Kasumi-1 (cell line): ENCODE measurements at places on chromosomes 1 and 21.

GRCh38 chr1:236526079-236526478 is 2.3 kb downstream of the LGALS8 start:
- no peak for DNase-seq

- no peak for DNase-seq
Observed at GRCh38 chr1:181173761-181174447, 85.4 kb downstream of the IER5 start.

- no peak for DNase-seq
Observed at GRCh38 chr1:210597555-210598134, 268.9 kb downstream of the HHAT start.

GRCh38 chr1:32878183-32878582 is 7.5 kb upstream of the FNDC5 start:
- DNase-seq: no peak

DNA sequence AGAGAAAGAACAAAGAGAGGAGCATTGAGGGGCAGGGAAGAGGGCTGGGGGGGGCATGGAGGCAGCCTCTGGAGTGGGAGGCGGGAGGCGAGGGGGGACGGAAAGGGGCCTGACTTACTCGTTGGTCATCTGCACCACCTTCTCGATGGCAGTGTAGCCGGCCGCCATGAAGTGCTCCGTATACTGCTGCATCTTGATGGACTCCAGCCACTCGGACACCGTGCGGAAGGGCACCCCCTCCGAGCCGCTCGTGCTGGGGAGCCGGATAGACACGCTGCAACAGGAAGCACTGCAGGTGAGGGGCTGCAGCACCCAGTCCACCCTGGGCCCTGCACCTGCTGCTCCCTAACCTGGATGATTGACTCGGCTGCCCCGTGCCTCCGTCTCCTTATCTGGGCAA is 26.6 kb downstream of the EPHA2 start:
- DNase-seq: no peak

DNA sequence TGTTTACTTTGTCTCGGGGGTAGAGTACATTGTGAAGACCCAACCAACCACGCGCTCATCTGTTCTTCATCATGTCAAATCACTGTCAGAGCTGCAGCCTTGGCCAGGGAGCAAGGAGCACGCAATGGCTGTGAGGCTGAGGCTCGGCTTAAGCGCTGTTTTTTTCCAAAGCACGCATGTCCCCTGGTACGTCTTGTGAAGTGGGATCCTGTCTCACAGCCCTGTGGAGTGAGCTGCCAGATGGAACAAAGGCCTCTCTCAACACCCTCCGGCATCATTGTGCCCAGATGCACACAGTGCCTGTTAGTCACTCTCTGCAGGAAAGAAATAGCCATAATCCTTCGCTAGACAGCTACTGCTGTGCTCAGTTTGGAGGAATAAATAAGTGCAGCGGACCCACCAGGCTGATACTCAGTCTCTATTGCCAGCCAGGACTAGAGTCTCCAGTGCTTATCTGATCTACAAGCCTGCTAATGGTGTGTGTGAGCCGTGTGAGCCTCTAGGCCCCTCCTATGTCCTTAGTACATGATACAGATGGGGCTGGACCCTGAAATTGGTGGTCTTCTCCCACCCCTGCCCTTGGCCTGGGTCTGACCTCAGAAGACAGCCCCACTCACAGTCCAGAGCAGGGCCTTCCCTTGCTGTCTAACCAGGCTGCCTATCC is 91.3 kb upstream of the COA6 start:
- DNase-seq: no peak

DNA sequence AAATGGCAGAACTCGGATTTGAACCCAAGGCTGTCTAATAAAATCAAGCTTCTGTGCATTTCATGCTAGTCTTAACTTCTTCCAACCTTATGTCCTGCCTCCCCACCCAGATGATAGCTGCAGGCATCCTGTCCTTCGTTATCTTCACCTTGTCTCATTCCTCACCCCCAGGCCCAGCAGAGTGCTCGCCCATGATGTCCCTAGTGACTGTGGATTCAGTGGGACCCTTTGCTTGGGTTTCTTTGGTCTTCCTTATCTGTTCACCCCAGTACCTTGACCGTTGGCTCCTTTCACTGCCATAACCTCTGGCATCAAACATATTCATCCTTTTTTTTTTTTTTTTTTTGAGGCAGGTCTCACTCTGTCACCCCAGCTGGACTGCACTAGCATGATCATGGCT is 5.6 kb upstream of the BSDC1 start:
- no peak for DNase-seq

DNA sequence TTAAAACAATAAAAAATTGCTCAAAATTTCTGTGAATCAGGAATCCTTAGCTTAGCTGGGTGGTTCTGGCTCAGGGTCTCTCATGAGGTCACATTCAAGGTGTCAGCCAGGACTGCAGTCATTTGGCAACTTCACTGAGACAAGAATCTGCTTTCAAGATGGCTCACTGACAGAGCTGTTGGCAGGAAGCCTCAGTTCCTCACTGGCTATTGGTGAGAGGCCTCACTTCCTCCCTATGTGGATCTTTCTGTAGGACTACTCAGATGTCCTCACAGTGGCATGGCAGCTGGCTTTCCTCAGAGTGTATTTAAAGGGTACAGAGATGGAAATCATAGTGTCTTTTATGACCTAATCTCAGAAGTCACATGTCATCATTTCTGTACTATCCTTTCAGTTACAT is 785.7 kb downstream of the ADGRL2 start:
- peak; percentile 10 for DNase-seq

DNA sequence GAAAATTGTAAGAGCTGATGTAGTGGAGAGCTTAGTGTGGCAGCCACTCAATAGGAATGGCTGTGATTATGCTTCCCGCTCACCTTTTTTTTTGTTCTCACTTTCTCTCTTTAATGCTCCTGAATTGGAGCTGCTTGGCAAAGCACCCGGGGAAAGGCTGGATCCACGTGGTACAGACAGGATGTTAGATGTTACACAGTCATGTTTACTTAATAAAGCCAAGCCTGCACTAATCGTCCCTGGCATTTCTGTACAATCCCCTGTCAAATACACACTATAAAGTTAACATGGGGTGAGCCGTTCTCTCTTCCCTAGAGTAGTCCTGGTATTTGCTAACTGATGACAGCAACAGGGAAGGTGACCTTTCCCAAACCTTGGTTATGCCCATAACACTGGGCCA is 187.8 kb downstream of the ZSCAN20 start:
- DNase-seq: no peak

DNA sequence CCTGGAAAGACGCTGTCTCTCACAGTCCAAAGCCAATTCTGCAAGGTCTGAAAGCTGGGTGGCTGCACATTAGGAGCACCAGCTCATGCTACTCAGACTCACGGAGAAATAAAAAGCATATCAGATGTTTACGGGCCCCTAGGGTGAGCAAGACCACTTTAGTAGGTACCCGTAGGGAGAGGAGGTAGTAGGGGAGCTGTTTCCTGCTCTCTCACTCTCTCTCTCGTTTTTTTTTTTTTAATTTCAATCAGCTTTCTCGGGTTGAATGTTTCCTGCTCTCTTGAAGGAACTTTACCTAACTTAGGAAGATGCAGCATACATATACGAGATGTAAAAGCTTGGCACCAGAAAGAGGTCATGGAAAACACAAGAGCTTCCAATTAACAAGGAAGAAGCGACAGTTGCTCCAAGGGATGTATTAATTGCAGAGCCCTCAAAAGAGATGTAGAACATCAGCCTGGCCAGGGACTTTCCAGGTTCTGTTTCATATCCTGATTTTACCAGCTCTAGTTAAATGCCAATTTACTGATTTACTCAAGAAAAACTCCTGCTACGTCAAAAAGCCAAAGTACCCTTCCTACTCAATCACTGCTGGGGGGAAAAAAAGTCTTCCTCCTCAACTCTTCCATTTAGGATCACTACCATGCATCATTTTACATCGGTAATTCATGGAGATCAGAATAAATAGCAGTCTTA is 3.1 kb downstream of the LORICRIN start:
- no peak for DNase-seq

DNA sequence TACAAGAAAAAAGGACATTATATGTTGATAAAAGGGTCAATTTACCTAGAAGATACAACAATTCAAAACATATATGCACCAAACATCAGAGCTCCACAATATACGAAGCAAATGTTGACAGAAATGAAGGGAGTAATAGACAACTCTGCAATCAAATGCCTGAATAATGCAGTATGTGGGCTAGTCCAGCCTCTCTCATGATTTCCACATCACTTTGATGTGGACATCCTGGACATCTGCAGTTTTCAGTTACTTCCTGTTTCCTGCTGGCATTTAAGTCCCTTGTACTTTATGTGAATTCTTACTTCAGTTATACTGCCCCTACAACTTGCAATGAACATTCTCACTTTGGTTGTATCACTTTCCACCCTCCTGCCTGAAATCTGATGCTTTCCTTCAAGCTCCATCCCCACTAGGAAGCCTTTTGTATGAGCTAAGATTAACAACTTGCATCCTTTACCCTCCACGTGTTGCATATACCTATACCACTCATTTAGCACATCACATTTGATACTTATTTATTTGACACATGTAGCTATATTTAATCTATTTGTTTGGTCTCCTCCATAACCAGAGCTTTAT is 36.7 kb downstream of the DISC1 start:
- peak; percentile 65 for DNase-seq

GRCh38 chr1:33274446-33274845 is 18.2 kb downstream of the ZNF362 start:
- DNase-seq: no peak

DNA sequence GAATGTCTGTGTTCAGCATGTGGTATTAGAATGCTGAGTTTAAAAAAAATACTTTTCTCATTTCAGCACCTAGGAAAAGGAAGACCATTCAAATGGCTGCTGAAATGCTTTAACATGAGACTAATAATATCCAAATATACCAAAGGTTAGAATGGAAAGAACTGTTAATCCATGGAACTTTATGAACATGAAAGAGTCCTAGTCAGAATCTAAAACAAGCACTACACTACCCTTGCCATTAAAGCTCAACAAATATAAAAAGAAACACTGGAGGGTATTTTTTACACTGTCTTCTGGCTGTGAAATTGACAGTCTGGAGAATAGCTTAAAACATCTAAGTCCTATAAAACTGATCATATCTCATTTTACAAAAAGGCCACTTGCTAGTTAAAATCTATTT is 112.9 kb upstream of the HP1BP3 start:
- DNase-seq: no peak

DNA sequence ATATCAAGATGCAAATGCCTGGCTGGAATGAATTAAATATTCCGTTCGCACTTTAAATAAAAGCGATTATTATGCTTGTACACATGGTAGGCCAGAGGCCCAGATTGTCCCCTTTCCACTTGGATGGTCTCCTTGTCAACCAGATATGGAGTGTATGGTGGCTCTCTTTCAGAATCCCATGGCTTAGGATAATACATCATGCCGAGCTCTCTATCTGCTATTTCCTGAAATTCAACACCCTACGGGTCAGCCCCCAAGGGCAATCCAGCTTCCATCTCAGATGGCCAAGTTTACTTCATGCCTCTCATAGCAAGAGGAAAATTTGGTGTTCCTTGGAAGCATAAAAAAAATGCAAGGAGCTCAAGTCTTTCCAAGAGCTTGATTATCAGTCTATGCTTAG is 25.4 kb upstream of the FMO1 start:
- no peak for DNase-seq

DNA sequence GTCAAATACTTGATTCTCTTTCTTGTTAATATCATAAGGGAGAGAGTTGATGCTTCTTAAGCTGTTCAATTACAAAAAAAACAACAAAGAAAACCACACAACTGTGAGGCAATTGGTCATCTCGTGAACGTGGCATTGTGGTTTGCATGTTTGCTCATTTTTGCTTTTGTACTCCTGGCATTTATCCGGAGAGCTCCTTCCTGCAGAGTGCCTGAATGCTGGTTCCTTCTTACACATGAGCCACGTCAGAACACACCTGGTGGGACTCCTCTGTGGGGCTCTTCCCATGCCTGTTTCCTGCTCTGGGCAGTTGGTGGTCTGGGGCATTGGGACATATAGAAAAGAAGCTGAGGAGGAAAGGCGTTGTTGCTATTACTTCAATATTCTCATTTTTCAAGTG is 25.7 kb downstream of the KCNK1 start:
- no peak for DNase-seq

DNA sequence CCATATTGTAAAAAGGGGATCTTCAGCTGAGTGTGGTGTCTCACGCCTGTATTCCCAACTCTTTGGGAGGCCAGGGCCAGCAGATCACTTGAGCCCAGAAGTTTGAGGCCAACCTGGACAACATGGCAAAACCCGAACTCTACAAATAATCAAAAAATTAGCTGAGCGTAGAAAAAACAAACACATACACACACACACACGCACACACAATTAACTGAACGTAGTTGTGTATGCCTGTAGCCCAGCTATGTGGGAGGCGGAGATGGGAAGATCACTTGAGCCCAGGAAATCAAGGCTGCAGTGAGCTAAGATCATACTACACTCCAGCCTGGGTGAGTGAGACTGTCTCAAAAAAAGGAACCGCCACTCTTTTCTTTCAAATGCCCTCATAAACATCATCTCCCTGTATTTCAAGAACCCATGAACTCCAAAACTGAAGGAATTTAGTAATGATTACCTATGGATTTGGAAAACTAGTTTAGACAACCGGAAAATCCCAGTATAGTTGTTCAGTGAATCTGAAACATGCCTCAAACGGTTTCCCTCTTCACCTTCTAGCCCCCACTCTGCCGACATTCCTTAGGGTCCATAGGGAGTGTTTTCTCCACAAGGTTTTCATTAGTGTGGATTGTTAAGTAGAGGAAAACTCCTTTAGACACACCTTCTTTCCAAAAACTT is 4.5 kb downstream of the TXNIP start:
- DNase-seq: peak; percentile 19

DNA sequence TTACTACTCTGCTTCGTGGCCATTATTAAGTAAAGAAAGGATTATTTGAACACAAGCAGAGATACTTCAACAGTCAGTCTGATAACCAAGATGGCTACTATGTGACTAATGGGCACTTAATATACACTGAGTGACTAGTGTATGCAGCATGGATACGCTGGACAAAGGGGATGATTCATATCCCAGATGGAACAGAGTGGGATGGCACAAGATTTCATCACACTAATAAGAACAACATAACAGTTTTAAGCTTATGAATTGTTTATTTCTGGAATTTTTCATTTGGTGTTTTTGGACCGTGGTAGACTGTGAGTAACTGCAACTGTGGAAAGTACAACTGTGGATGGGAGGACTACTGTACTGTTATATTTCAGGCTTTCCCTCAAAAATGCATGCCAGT is 9.4 kb downstream of the ZCCHC17 start:
- DNase-seq: no peak

- DNase-seq: peak; percentile 59
Observed at GRCh38 chr21:34200288-34200905, 127.0 kb downstream of the MRPS6 start.

- DNase-seq: no peak
Observed at GRCh38 chr1:245091171-245091621, 63.6 kb upstream of the KIF26B start.

- DNase-seq: no peak
Observed at GRCh38 chr1:32199717-32200072, 700 bp upstream of the CCDC28B start.

- no peak for DNase-seq
Observed at GRCh38 chr1:29094954-29095353, 28.7 kb downstream of the TMEM200B start.

DNA sequence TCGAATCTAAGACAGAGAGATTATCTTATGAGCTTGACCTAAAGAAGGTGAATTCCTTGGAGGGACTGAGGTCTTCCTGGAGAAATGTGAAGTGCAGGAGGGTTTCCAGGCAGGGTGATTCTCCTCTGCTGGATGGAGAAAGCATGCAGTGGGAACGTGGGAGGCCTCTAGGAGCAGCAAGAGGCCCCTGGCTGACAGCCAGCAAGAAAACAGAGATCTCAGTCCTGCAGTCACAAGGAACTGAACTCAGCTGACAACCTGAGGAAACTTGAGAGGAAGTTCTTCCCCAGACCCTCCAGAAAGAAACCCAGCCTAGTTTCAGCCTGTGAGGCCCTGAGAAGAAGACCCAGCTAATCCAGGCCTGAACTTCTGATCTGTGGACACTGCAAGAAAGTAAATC is 345.9 kb downstream of the FAM72C start:
- no peak for DNase-seq
